Right renal pelvis (tissue), 4 donors: ENCODE measurements at places on chromosomes 3 and 15.

DNA sequence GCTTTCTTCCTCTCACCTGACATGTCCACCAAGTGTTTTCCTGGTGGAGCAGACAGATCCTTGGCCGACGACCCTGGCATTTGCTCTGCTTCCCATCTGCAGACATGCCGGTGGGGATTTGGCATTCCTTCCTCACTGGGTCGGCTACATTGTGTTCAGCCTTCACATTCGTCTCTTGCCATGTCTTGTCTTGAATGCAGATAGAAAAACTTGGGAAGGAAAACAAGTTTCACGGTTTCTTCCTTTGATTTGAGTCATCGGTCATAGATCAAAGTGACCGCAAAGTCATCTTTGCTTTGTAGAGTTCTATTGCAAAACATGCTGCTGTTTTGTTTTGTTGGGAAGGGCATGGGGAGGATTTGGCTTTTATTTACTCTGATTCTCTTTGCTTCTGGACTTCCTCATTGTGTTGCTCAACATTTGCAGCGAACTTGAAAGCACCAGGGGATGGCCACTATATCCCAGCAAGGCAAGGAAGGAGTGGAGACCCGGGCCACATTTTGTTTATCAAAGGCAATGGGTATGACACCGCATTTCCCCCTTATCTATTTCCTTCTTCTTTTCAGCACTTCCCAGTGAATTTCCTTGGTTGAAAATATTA is 321.3 kb downstream of the CACNA2D3 start:
- no peak for DNase-seq

DNA sequence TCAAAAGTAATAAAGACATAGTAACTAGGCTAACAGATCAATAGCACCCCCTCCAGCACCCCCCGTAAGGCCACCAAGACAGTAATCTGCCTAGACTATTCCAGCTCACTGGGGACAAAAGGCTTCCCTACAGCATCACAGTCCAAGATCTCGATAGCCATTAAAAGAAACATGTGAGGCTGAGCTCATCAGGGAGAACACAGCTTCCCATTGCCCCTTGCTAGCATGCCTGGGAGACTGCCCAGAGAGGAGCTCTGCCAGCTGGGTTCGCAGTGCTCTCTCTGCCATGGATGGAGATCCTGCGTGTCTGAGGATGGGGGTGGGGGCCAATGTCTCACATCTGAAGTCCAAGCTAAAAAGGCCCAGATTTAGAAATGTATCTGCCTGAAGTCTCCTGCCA is 17.8 kb downstream of the LRIG1 start:
- no peak for DNase-seq

DNA sequence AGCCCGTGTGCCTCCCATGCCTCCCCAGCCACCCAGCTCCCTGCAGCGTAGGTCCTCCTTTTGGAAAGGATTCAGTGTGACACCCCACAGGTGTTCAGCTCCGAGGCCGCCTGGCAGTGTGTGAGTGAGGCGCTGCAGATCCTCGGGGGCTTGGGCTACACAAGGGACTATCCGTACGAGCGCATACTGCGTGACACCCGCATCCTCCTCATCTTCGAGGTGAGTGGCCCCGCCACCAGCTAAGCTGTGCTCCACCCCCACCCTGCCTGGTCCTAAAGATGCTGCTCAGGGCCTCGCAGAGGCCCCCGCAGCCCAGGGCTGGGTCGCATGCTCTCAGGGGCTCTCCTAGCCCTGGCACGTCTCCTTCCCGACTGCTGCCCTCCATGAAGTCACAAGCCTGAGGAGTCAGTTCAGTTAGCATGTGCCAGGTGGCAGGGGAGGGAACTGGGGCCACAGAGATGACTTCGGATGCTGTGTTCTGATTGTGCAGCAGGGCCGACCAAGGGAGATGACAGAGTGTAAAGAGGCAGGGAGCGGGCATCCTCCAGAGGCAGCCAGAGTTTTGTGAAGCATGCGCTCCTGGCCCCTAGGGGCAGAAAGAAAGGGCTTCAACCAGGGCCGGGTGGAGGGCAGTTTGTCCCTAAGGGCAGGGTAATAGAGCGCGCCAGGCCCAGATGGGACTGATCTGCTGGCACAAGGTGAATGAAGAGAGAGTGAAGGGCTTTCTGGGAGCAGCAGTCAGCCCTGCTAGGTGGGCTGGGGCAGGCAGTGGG is 26.8 kb downstream of the ACAD9 start:
- DNase-seq = no peak

DNA sequence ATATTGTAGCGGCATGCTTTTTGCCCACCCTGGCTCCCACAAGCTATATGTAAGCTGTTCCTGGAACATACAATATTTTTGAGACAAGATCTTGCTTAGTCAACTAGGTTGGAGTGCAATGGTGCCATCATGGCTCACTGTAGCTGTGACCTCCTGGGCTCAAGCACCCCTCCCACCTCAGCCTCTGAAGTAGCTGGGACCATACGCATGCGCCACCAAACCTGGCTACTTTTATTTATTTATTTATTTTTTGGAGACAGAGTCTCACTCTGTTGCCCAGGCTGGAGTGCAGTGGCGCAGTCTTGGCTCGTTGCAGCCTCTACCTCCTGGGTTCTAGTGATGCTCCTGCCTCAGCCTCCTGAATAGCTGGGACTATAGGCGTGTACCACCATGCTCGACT is 6.7 kb upstream of the SQOR start:
- no peak for DNase-seq

- DNase-seq = no peak
These were observed 43.6 kb upstream of the CNOT10 start for GRCh38 chr3:32641356-32641755.

DNA sequence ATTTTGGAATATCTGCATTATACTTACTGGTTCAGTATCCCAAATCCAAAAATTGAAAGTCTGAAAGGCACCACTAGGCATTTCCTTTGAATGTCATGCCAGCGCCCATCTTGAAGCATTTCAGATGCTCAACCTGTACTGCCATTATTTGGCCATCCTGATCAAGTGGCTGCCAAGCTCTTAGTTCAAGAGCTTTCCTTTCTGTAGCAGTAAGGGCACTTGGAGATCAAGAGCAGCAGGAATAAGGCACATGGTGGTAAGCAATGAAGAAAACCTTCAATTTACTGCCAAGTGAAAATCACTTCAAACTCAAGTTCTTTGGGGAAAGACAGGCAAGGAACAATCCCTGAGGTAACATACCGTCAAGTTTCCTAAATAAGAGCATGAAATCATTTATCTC is 10.0 kb downstream of the RHOA start:
- no peak for DNase-seq

DNA sequence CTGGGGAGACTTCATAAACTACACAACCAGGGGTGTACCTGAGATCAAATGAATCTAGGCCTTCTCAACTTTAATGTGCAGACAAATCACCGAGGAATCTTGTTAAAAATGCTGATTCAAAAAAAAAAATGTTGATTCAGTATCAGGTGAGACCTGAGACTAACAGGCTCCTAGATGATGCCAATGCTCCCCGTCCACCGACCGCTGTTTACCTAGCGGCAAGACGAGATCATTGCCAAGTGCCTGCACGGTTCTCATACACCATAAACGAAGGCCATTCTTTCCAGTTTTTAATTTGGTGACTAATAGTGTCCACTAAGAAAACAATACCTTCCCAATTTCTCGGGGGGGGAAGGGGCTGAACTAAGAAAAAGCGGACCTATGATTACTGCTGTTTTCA is 2.5 kb upstream of the FSIP1 start:
- no peak for DNase-seq

DNA sequence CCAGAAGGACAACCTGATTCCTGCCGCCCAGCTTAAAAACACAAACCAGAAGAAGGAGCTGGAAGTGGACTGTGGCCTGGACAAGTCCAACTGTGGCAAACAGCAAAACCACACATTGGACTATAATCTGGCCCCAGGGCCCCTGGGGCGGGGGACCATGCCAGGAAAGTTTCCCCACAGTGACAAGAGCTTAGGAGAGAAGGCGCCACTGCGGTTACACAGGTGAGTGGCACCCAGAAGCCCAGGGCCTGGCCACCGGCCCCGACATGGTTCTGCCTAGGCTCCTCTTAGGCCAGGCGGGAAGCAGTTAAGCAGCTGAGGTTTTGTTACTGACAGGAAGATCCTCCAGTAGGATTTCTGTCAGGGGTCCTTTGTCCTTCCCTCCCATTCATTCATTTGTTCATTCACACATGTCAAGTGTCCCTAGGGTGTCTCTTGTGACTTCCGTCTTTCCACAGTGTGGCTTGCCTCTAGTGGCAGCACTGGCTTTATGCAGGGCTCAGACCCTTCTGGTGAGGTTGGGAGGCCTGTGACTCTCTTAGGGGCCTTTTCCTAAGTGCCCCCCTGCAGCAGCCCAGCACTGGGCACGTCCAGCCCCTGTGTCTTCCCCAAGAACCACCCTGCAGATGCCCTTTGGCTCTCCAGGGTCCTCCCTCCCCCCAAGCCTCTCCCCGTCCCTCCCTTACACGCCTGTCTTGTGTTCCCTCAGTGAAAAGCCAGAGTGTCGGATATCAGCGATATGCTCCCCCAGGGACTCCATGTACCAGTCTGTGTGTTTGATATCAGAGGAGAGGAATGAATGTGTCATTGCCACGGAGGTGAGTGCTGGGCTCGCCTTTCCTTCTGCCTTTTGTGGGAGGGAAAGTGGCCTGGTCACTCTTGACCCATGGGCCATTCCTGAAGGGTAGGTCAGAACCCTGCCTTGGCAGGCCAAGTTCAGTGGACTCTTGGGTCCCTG is 7.8 kb downstream of the DLL4 start:
- no peak for DNase-seq

GRCh38 chr3:1953536-1953935 is 145.1 kb upstream of the CNTN4 start:
- no peak for DNase-seq

DNA sequence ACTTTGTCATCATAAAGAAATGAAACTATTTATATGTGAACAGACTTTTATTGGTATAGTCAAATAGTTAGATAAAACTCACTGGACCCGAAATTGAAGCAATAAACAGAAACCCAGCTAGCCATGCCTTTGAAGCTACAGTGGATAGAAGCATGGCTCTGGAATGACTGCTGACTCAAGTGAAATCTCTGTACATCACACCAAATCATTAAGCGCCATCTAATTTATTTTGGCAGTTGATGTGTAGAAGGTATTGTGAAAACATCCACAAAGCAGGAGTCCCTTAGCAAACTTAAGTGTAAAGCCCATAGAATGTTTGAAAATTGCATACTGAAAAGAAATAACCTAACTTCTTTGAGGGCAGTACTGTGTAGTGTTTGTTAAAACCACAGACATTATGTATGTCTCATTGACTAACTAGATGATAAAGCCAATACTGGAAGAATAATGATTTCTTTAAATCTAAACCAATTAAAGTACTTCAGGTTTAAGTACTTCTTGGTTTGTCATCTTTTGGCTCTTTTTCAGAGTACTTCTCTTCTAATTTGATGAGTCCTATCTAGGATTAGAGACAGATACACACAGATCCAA is 42.8 kb upstream of the FBXL22 start:
- DNase-seq = no peak

DNA sequence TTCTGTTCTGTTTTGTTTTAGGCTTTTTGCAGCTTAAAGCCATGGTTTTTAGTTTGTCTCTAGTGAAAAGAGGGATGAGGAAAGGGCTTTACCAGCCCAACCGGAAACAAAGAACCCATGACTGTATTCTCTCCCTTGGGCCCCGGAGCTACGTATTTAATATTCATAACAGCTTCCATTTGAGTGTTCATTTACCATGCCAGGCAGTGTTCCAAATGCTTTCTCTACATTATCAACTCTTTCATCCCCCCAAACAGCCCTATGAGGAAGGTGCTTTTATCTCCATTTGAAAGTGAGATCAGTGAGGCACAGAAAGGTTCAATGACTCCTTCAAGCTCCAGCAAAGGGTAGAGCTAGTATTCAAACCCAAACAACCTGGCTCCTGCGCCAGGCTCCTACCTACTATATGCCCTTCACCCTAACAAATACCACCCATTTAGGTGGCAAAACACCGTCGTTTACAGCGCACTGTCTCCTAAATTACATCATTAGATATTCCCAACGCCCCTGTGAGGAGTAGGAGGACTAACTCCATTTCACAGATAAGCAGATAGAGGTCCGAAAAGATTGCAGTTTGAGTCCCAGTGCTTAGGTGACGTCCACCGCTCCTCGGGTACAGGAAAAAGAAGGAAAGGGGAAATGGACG is 27.9 kb downstream of the GTPBP8 start:
- DNase-seq = no peak

DNA sequence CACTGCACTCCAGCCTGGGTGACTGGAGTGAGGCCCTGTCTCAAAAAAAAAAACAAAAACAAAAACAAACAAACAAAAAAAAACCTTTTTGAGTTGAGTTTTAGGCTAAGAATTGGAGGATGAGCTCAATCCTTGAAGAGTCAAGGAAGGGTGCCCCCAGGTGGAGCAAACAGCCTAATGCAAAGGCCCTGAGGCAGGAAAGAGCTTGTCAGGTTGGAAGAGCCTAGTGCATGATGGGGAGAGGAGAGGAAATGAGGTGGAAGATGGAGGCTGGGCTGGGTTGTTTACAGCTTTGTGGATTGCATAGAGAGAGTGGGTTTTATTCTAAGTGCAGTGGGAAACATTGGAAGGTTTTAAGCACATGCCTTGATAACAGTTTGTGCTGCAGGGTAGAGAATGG is 2.1 kb upstream of the SNX22 start:
- DNase-seq = no peak

- DNase-seq = no peak
These were observed 31.1 kb upstream of the RNU6-1 start for GRCh38 chr15:67870868-67871408.

DNA sequence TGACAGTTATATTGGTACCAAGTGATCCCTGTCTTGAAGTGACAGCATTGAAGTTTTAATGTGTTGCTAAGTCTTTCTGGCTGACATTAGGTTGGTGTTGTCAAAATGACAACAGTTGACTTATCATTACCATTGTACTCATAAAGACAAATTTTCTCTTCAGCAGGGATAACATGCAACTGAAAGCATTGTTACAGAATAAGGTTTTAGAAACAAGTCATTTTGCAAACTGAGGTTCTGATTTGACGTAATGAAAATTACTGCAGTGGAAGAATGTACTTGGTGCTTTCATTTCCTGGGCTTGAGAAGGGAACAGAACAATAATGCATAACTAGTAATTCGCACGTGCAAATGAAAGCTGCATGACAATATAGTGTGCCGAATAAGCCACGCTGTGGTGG is 75.1 kb downstream of the MOBP start:
- DNase-seq = no peak

GRCh38 chr3:119279584-119280243 is 14.5 kb upstream of the ARHGAP31 start:
- no peak for DNase-seq

- no peak for DNase-seq
These were observed 67.2 kb downstream of the EIF4E3 start for GRCh38 chr3:71657831-71658530.

DNA sequence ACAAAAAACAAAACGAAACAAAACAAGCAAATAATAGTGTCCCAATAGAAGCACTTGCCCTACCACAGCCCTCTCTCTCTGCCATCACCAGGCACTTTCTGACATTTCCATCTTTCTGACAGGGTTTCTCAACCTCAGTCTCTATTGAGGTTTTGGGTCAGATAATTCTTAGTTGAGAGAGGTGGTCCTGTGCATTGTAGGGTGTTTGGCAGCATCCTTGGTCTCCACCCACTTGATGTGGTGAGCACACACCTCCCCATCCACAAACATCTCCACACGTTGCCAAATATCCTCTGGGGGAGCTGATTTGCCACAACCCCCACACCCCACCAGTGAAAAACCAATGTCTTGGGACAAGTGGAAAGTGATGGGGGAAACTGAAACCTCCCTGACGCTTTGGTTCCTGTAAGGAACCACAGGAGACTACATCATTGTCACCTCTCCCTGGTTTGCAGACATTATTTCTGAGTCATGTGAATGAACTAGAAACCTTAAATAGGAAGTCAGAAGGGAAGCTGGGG is 733.7 kb upstream of the CFAP20DC start:
- DNase-seq = no peak
